ENCODE measurements at places on chromosomes 6 and 20.

- peak; percentile 18 for DNase-seq
These were observed 162.0 kb upstream of the MLN start for GRCh38 chr6:33965766-33966165.

DNA sequence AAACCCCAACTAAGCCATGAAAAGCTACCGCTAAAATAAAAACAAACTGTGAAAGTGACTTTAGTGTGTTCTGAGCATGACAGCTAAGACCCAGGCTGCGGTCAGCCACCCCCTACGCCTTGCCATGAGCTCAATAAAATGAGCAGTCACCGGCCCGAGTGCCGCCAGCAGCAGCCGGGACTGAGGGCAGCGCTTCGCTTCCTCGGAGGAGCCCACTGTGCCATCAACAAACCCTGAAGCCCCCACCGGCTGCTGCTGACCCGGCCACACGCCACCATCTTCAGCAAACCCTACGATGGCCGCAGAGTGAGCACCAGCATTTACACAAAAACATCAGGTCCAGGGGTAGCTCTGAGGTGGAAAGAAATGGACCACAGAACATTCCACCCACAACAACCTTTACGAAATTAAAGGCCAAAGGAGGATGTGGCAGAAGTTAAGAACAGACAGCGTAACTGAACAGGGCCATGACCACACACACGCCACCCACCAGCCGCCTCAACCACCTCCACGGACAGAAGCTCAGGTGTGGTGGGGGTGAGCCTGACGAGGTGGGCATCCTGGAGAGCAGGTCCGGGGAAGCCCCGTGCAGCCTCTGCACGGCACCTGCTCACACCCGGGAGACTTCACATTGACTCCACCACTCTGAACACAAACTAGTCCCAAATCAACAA is 67.0 kb downstream of the THBS2 start:
- no peak for DNase-seq

DNA sequence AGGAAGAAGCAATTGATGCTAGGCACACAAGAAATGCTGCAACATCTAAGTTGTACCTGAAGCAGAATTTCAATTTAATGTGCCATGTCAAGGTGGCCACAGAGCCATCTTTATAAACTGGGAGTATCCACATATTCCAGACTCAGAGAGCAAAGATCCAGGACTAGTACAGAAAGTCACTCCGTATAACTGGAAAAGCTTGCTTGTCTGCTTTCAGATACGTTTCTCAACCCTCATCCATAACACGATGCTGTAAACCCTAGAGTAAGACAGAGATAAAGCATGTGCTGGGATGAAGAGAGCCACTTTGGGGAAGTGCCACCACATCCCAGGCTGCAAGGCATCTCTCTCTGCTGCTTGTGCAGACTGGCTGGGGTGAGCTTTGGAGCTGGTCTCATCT is 134.7 kb downstream of the PACRG start:
- DNase-seq = no peak

GRCh38 chr20:61279621-61280150 is 27.6 kb downstream of the CDH4 start:
- DNase-seq = no peak

DNA sequence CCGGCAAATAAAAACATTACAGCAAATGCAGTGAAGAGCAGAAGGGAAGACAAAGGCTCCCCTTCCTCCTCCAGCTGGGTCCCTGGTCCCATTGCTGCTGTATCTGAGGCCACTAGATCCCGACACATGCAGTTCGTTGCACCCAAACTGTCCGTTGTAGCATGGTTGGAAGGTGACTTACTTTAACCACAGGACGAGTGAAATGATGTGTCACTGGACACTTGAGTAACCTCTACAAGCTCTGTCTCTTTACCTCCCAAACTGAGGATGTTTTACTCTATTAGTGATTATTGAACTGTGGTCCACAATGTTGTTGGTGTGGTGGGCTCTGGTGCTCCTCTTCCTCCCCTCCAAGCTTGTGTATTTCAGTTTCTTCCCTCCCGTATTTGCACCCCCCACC is 46.2 kb upstream of the ARMH2 start:
- DNase-seq = no peak

DNA sequence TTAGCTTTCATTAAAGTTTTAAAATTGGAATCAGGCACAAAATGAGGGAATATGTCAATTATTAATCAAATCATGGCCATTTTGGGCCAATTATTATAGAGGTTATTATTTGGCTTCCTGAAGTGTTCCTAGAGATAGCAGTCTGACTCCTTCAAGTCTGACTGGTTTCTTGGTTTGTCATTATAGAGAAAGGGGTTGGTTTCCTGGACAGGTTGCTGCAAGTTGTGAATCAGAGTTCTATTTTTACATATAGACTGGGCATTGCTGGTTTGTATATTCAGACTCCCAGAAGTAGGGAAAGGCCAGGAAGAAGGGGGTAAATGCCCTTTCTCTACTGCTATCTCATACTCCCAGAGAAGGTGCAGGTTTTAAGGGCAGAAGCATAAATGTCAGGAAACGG is 121.4 kb upstream of the CEP162 start:
- DNase-seq = no peak
